ENCODE measurements at places on chromosomes 1 and 21.

GRCh38 chr1:114253900-114254299, 100.2 kb upstream of the SYT6 start:
- no peak for DNase-seq

GRCh38 chr1:203324105-203325025, 19.0 kb downstream of the BTG2 start:
- DNase-seq, result peak; percentile 38

DNA sequence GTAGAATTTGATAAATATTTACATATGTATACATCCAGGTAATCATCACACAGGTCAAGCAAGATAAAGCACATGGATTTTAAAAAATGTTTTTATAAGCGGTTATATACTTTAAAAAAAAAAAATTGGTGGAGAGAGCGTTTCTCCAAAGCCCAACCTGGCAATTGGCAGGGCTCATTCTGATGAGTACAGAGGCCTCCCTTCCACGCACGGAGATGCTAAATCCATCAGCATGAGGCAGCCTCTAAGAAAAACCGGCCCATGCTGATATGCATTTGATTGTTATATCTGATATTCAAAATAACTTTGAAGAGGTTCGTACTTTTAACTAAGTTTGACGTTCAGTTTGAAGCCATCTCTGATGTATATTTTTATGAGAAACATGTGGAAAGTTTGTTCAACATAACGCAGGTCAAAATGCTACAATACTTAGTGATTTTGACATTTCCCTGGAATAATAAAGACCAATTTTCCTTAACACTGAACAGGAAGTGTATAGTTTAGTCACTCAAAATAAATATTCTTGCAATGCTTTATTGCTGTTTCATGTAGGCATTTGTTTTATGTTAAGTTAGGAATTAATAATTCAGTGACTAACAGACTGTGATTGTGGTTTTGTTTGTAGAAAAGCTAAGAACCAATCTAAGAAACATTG, 151.7 kb downstream of the NR5A2 start:
- peak; percentile 17 for DNase-seq

- DNase-seq, result no peak
Observed at GRCh38 chr1:186530109-186530508, 69.2 kb upstream of the PDC start.

- DNase-seq, result no peak
Observed at GRCh38 chr1:91872000-91872399, 14.0 kb downstream of the TGFBR3 start.

GRCh38 chr21:37220433-37220980, 46.6 kb downstream of the VPS26C start:
- DNase-seq, result peak; percentile 55

DNA sequence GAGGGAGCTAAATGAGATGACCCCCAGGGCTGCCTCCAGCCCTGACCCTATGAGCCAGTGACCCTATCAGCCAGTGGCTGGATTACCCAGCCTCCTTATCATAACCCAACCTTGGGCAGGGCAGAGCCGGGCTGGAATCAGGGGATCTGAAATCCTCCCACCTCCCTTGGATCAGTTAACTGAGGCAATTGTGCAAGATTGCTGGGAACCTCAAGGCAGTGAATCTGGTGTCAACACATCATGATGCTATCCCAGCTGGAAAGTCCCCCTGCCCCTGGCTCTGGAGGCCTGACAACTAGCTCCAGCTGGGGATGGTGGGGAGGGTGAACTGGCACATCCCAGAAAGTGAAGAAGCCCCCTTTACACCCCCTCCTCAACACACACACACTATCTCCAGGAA, 6.4 kb upstream of the TSPAN1 start:
- DNase-seq, result no peak

DNA sequence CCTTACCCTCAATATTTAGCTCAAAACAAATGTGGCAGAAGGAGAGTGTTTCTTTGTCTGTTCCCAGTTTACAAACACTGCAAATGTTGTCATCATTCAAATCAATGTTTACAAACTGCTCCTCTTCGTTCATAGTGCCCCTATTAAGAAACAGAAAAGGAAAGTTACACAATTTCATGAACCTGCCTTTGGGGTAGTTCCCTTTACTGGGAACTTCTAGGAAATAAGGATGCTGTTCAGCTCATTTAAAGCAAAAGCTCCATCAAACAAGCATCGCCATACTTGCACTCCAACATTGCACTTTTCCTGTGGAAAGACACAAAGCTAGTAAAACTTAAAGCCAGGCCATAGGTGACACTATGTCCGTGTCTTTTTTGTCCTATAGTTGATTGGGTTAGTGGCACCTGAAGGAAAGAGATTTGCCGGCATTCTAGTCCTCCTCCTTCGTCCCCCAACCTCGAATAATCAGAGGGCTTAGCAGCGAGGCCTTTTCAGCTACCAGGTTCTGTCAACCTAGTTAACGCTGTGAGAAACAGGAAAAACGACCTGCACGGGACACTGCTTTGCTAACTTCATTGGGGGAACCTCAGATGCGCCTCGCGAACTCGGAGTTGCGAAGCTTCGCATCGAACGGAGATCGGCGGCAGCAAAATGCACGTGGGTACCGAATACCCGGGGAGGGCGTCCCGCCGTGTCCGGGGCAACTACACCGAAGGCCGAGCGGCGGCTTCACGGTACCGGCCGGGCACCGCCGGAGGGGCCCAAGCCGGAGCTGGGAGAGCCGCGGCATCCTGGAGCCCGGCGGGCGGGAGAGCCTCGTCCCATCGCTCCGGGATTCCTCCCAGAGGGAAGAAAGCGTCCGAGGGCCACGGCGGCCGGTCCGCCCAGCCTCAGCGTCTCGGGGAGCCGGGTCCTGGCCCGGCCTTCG, 706 bp downstream of the C21orf91 start:
- DNase-seq, result peak; percentile 36

GRCh38 chr21:16792101-16792500, 720.7 kb upstream of the CXADR start:
- DNase-seq, result no peak

DNA sequence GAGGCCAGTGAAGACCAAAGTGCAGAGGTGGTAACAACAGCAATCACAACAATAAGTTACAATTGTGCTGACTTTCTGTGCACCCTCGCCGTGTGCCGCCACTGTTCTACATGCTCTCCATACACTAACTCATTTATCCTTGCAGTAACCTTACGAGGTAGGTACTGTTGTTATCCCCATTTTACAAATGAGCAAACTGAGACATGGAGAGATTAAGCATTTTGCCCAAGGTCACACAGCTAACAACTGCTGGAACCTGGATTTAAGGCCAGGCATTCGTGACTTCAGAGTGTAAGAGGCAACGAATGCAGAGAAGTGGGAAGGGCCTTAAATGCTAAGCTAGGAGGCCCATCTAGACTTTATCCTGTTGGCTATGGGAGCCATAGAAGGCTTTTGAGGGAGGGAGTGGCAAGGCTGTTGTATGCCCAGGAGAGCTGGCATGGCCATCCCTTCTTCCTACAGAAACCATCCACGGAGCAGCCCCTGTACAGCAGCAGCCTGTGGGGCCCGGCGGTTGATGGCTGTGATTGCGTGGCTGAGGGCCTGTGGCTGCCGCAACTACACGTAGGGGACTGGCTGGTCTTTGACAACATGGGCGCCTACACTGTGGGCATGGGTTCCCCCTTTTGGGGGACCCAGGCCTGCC, 36.6 kb downstream of the AZIN2 start:
- no peak for DNase-seq

- no peak for DNase-seq
Observed at GRCh38 chr21:25887646-25888306, 153.0 kb downstream of the GABPA start.

DNA sequence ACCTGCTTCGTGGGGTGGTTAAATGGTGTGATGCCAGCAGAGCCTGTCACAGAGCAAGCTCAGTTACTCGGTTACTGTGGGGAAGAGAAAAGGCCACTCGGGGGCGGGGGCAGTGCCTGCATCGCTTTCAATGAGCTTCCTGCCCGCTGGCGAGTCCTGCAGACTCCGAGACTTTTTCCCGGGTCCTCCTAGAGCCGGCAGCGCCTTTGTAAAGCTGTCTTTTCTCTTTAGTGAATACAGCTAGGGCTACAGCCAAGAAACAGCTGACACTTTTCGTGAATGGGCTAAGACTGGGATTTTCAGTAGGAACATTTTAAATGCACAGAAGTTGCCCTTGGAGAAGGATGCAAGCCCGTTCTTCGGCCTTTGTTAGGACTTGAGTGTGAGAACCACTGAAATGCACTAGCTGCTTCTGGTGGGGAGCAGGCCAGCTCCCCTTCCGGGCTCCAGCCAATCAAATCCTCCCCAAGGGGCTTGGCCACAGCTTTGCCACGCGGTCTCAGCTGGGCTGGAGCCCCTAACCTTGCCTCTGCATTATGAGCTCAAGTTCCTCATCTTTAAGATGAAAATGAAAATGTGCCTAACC, 23.4 kb upstream of the EFHD2 start:
- no peak for DNase-seq

DNA sequence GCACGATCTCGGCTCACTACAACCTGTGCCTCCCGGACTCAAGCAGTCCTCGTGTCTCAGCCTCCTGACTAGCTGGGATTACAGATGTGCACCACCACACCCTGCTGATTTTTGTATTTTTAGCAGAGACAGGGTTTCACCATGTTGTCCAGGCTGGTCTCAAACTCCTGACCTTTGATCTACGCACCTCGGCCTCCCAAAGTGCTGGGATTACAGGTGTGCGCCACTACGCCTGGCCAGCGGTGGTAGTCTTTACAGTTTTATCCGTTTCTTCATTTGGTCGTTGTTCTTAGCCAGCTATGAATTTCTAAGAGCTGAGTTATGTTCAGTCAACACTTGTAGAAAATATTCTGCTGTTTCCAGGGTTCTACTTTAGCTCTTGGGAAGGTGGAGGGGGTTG, 53.3 kb downstream of the AKNAD1 start:
- DNase-seq, result no peak

GRCh38 chr21:44024257-44024656, 12.1 kb downstream of the TRAPPC10 start:
- DNase-seq, result no peak

- peak; percentile 69 for DNase-seq
Observed at GRCh38 chr1:202802998-202803932, 5.0 kb downstream of the KDM5B start.

GRCh38 chr1:85088408-85088784, 40.1 kb upstream of the MCOLN3 start:
- DNase-seq, result peak; percentile 11

- no peak for DNase-seq
Observed at GRCh38 chr1:212231372-212231771, 53.8 kb upstream of the PPP2R5A start.

DNA sequence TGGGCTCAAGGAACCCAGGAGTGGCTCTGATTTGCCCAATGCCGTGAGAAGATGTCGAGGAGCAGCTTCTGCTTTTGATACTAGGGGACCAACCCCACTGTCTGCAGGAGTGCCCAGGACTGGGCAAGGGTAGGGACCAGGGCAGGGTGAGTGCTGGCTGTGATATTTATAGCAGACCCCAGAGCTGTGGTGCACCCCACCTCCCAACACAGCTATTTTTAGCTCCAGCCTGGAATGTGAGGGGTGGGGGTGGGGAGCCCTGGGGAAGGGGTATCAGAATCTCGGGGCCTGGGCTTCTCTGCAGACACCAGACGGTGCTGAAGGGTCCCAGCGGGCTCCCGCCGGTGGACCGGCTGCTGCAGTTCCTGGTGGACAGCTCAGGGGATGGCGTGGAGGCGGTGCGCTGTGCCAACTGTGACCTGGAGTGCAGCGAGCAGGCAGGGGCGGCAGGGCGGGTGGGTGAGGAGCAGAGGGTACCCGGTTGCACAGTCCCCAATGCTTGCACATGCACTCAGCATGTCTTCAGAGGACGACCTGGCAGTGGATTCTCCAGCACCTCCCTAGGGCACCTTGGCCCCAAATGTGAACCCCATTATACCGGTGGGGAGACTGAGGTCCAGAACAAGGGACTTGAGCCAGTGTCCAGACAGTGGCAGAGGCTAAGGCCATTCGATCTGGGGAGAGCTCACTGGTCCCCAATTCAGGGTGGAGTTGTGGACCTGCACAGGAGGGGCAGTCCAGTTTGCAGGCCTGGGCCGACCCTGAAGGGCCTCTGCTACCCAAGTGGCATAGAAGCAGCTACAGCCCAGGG, 1.4 kb downstream of the RNF207 start:
- DNase-seq, result no peak

GRCh38 chr1:168467452-168467851, 76.3 kb downstream of the XCL2 start:
- DNase-seq, result no peak

DNA sequence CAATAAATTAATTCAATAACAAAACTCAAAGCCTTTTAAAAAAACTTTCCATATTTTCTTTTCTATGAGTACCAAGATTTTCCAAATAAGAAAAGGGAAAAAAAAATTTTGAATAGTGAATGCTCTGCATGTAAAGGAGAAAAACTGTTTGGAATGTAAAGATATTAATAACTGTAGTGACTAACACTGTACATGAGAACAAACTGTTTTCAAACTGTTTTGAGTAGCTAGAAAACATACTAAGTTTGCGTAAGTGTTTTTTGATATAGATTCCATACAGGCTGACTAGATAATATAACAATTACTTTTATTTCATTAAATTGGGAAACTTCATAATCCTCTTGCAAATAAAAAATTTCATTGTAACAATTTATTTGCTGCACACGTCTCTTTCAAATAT, 150.5 kb downstream of the DPYD start:
- peak; percentile 60 for DNase-seq

DNA sequence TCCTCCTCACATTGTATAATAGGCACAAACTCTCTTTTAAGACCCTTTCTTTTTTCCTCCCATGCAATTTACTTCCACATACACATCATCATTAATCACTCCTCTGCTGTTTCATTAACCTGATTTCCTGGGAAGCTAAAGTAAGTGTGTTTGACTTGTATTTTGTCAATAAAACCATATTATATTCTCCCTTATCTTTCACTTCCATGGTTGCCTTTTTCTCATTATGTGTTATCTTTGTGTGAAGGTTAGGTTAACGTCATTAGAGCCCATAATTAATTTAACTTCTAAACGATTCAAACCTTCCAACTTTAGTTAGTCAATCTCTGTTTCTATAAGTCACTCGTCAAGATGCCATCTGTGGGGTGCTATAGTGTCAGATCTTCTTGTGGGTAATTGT, 313.0 kb downstream of the PAPPA2 start:
- DNase-seq, result no peak

- no peak for DNase-seq
Observed at GRCh38 chr1:201452866-201453265, 16.1 kb downstream of the PHLDA3 start.

GRCh38 chr1:61446531-61446991, 278.4 kb downstream of the TM2D1 start:
- DNase-seq, result peak; percentile 64

DNA sequence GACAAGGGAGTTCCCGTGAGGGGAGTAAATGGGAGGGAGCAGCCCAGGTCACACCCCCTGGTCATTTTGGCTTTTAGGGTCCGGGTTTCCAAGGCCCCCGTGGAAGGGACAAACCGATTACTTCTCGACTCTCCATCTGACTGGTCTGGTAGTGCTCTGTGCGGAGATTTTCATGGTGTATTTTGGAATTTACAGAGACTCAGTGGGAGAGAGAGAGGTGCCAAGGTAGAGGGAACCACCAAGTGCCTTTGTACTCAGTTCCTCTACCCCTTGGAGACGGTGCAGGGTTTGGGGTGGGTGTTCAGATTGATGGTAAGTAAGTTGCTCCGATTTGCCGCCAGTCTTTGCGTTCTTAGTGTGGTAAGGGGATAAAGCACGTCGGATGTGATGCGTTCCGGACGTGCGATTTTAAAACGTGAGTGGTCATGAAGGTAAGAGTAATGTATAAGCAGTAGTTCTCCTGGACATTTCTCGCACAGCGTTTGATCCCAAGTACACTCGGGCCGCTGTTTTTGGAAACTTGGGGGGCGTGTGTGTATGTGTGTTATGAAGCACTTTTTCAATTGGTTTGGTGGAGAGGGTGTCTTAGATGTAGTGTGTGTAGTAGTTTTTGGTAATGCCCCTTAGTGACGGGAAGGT, 682 bp downstream of the SUCO start:
- peak; percentile 43 for DNase-seq

Measured in cardiac fibroblast (primary cell).